ENCODE measurements at places on chromosomes 16 and 17. TPM values are rescaled to one million over a fixed set of nuclear protein-coding genes. Genes with fewer than 3 reads are reported as not detected.

Gene ACAP1
- polyA plus RNA-seq: 0.66 TPM

Gene PMP22
- polyA plus RNA-seq: not detected

Gene SPATA33
- polyA plus RNA-seq: 24.8 TPM

Gene RAB37
- not detected for polyA plus RNA-seq

Gene ARHGDIG
- 176 TPM for polyA plus RNA-seq

Gene PABPN1L
- 0.48 TPM for polyA plus RNA-seq

Gene G6PC3
- polyA plus RNA-seq: 16.7 TPM

Gene OVCA2
- polyA plus RNA-seq: 54.4 TPM

Gene AATK
- 11.8 TPM for polyA plus RNA-seq

Gene SMPD3
- polyA plus RNA-seq: 42.7 TPM

Gene SDR42E2
- not detected for polyA plus RNA-seq

Gene CTRL
- polyA plus RNA-seq: 3.2 TPM

Gene MT1G
- not detected for polyA plus RNA-seq

Gene TEKT1
- polyA plus RNA-seq: not detected

Gene ENPP7
- polyA plus RNA-seq: not detected

Gene RNF151
- not detected for polyA plus RNA-seq

Gene MAP2K4
- 69.6 TPM for polyA plus RNA-seq

Gene LGALS9B
- polyA plus RNA-seq: not detected

Gene CEP295NL
- polyA plus RNA-seq: not detected

Gene GAS2L2
- 1.2 TPM for polyA plus RNA-seq

Gene MPO
- not detected for polyA plus RNA-seq

Gene CLEC18A
- polyA plus RNA-seq: 2.0 TPM

Gene SNX11
- 29.0 TPM for polyA plus RNA-seq

Gene CX3CL1
- polyA plus RNA-seq: 4.9 TPM

Gene CIBAR2
- not detected for polyA plus RNA-seq

Gene PRRT2
- 105 TPM for polyA plus RNA-seq

Gene CDYL2
- 4.1 TPM for polyA plus RNA-seq

Gene CES5A
- 0.62 TPM for polyA plus RNA-seq

Gene SGSM2
- polyA plus RNA-seq: 222 TPM

Gene PRSS33
- not detected for polyA plus RNA-seq

Gene CORO1A
- polyA plus RNA-seq: 107 TPM

Gene ZNF385C
- polyA plus RNA-seq: 0.69 TPM

Gene TEX19
- polyA plus RNA-seq: not detected

Gene NECAB2
- polyA plus RNA-seq: 9.6 TPM

Gene KDM6B
- 2.5 TPM for polyA plus RNA-seq

Gene SHISA9
- 1.3 TPM for polyA plus RNA-seq

Gene HOXB6
- not detected for polyA plus RNA-seq

Gene ALG1
- 13.9 TPM for polyA plus RNA-seq

Gene SLC16A5
- polyA plus RNA-seq: not detected

Gene ANKS4B
- not detected for polyA plus RNA-seq

Gene AURKB
- 0.84 TPM for polyA plus RNA-seq

Gene ZP2
- polyA plus RNA-seq: not detected

Gene PDIA2
- polyA plus RNA-seq: 142 TPM

Gene SPATA22
- not detected for polyA plus RNA-seq

Gene SCNN1B
- not detected for polyA plus RNA-seq

Gene OR1A1
- polyA plus RNA-seq: not detected

Gene PSMC3IP
- polyA plus RNA-seq: 22.5 TPM

Gene PLLP
- not detected for polyA plus RNA-seq

Gene HEATR3
- 50.0 TPM for polyA plus RNA-seq

Gene KCNH6
- not detected for polyA plus RNA-seq

Gene DHX58
- 2.3 TPM for polyA plus RNA-seq

Gene NOD2
- polyA plus RNA-seq: not detected

Measured in neural cell (in vitro differentiated cells).